Umbilical cord (tissue), 2 donors: ENCODE measurements at places on chromosomes 1 and 21.
A peak's percentile ranks its signal among the peaks of the same experiment; 100 is the strongest.

- DNase-seq: peak; percentile 94
Observed at GRCh38 chr1:101243751-101244150, 6.9 kb downstream of the S1PR1 start.

DNA sequence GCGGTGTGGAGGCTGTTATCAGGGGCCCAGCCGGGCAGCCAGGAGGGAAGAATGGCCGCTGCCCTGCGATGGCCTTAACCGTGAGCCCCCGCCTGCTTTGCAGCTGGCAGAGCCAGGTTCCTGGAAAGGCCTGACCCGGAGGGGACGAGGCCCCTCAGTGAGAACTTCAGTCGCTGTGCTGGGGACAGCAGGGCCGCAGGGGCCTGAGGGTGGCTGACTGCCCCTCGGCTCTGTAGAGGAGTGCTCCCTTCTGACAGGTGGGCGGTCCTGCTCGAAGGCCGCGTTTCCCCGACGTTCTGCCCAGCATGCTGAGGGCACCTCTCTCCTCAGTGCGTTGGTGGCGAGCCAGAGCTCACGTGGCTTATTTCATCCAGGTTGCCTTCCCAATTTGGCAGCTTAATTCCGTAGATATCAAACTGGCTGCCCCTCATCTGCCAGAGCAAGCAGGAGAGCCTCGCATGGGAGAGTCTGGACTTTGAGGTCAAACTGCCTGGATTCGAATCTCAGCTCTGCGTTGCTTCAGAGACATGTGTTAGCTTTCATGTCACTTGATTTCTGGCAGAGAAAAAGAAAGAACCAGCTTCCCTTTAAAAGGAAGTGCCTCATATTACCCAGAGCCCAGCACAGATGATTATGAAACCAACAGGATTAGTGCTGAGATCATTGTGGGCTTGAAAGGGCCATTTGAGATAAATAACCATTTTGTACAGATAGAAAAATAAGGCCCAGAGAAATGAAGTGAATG is 239.8 kb downstream of the SDCCAG8 start:
- DNase-seq: peak; percentile 91

DNA sequence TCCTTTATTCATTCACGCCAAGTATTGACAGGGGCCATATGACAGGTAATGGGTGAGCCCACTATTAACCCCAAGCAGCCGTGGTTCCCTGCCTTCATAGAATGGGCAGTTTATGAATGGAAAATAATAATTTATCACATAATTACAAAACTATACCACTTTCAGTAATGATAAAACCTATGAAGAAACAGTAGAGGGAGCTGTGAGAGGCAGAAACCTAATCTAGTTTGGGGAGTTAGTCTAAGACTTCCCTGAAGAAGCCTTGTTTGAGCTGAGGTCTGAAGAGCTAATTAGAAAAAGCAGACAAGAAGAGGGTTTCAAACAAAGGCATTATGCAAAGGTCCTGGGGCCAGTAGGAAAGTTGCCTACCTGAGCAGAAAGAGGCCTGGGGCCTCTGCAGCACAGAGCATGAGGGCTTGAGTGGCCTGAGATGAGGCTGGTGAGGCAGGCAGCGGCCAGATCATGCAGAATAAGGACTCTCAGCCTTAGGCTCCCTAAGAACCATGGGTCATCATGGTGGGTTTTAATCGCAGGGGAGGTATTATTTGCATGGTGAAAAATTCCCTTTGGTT is 142.8 kb downstream of the ATG4C start:
- DNase-seq: no peak

GRCh38 chr1:55575571-55576279 is 360.6 kb upstream of the USP24 start:
- no peak for DNase-seq

GRCh38 chr21:45932922-45933502 is 48.6 kb upstream of the COL6A1 start:
- DNase-seq: no peak

DNA sequence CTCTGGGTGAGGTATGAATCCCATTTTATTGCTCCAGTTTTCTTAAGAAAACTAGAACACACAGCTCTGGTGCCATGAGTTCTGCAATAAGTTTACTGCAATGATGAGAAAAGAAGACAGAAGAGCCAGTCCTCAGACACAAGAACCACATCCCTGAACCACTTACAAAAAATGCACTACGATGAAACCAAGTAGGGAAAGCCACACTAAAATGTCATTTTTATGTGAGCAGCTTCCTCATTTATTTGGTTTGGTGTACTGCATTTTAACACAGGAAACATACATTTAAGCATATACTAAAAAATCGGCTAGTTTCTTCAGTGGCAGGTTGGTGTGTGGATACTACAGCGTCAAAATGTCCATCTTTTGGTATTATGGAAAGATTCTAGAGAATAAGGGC is 95.9 kb downstream of the PTPN14 start:
- DNase-seq: no peak

DNA sequence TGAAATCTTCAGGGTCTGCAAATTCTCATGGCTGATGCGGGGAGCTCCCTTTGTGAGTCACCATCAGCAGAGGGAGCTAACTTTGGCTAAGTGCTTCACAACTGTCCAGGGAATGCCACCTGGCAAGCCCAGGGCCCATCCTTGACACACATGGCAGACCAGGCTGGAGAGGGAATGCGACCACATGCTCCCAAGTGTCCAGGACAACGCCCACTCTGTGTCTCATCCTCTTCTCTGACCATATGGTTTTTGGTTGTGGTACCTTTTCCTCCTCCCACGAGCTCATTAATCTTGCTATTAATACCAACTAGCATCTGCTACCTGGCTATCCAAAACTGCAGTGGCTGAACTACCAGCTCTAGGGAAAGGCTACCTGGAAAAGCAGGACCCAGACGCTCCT is 37.1 kb upstream of the CLSTN1 start:
- no peak for DNase-seq

DNA sequence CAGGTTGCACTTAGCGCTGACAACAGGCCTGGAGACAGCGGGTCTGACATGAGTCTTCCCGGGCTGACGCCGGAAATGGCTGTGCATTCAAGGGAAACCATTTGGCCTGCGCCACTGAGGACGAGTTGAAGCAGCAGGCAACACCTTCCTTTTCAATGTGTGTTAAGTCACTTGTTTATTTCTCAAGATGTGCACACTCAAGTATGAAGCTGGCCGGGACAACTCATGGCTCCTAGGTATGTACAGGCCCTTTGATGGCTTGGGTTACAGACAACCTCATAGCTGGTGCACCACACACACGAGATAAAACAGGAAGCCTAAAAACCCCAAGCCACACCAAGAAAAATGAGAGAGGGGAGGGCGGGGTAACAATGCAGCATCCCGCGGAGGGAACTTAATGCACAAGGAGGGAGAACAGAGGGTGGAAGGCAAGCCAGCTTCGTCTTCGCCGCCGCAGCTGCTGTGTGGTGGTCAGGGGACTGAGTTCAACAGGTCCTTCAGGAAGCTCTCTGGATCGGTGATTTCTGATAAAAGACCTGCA is 118.0 kb upstream of the IFFO2 start:
- no peak for DNase-seq

DNA sequence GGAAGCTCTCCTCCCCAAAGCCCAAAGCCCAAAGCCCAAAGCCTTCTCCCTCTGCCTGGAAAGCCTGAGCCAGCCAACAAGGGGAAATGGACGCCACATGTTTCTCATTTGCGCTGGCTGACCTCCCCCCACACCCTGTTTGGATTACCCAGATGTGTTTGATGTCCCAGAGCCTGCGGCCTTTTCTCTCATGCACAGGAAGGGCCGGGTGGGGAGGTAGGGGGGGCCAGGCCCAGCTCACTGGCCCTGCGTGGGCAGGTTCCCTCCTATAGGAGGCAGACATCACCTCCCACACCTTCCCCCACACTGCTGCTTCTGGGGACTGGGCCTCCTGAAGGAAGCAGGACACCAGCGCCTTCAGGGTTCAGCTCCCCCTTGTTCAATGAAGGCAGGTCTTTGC is 116.3 kb downstream of the NAV1 start:
- peak; percentile 77 for DNase-seq

DNA sequence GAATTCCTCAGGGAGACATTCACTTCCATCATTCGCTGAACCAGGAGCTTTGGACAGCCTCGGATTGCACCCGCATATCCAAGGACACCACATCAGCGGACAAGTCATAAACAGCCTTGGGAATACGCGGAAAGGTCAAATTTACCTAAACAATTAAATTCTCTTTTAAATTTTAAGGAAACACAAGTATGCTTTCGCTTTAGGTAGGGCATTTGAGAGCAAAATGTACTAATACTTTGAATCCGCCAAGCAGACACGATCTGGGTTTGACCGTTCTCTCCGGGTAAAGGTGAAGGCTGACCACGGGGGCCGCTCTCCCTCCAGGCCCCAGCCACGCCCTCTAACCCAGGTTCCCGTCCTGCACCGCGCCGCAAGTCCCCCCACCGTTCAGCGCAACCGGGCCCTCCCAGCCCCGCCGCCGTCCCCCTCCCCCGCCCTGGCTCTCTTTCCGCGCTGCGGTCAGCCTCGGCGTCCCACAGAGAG is 479 bp upstream of the ACADM start:
- DNase-seq: peak; percentile 2

DNA sequence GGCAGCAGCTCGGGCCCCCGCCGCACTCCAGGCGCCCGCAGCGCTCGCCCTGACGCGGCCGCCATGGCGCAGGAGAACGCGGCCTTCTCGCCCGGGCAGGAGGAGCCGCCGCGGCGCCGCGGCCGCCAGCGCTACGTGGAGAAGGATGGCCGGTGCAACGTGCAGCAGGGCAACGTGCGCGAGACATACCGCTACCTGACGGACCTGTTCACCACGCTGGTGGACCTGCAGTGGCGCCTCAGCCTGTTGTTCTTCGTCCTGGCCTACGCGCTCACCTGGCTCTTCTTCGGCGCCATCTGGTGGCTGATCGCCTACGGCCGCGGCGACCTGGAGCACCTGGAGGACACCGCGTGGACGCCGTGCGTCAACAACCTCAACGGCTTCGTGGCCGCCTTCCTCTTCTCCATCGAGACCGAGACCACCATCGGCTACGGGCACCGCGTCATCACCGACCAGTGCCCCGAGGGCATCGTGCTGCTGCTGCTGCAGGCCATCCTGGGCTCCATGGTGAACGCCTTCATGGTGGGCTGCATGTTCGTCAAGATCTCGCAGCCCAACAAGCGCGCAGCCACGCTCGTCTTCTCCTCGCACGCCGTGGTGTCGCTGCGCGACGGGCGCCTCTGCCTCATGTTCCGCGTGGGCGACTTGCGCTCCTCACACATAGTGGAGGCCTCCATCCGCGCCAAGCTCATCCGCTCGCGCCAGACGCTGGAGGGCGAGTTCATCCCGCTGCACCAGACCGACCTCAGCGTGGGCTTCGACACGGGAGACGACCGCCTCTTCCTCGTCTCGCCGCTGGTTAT is 2.8 kb downstream of the KCNJ9 start:
- peak; percentile 38 for DNase-seq

DNA sequence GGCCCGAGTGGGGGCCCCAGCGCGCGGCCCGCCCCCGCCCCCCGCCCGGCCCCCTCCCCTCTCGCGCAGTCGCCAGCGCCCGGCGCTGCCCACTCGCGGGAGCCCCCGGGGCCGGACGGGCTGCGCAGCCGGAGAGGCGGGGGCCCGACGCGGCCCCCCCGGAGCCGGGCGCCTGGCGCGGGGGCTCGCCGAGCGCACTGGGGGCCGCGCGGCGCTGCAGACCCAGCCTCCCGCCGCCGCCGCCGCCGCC is 146 bp upstream of the ZNF362 start:
- DNase-seq: no peak

GRCh38 chr1:175094626-175095025 is 27.0 kb downstream of the TNN start:
- DNase-seq: no peak

DNA sequence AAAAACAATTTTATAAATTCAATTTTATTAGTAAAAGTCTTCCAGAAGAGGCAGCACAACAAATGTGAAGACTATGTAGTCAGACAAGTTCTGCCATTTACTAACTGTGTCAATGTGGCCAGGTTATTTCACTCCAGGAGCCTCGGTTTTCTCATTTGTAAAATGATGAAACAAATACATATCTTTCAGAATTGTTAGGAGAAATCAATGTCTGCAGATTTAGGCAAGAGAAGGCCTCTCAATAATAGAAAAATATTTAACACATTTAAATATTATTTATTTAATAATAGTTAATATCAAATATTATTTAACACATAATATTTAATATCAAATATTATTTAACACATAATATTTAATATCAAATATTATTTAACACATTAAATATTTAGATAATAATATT is 75.6 kb upstream of the PTGFR start:
- DNase-seq: no peak

DNA sequence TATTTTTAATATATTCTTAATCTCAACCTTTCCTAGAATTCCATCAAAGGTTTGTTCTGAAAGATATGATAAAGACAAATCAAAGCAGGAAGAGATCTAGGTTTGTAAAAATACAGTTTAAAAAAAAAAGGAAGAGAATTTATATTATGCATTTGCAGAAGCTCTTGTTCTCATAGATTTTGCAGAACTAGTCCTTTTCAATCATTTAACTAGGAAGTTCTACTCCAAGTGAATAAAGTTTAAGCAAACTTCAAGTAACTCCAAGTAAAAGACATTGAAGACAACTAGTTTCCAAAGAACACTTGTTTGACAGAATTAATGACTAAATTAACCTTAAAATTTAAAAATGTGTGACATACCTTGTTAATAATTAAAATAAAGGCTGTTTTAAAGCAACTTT is 55.9 kb downstream of the HNRNPR start:
- no peak for DNase-seq

DNA sequence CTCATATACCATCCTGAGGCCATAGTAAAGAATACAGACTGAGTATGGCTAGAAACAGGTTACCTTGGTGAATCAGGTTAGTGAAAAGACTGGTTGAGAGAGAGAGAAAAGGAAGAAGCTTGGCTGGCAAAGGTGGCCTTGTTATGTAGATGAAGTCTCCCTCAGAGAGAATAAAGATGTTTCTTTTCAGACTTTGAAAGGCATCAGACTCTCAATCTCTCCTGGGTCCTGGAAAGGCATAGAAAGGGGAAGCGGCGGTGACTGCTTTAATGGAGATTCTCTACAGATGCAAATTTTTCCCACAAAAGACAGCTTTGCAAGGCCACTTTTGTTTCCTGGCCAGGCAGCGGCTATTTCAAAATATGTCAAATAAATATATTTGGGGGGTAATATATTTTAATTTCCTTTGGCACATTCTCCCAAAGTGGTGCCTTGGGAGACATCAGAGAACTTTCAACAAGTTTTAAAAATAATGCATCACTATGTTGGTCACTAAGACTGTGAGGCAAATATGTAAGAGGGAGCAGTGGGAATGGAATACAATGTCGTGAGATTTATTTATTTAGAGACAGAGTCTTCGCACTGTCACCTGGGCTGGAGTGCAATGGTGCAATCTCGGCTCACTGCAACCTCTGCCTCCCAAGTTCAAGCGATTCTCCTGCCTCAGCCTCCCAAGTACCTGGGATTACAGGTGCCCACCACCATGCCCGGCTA is 46.1 kb downstream of the NPHS2 start:
- no peak for DNase-seq

GRCh38 chr1:4494027-4494426 is 160.4 kb upstream of the AJAP1 start:
- DNase-seq: no peak

- DNase-seq: no peak
Observed at GRCh38 chr1:53625766-53626520, 113.0 kb downstream of the GLIS1 start.

- peak; percentile 59 for DNase-seq
Observed at GRCh38 chr1:1628754-1629429, 3.1 kb upstream of the MMP23B start.

- DNase-seq: peak; percentile 24
Observed at GRCh38 chr1:66732407-66733166, 19.7 kb upstream of the DYNLT5 start.
